ENCODE measurements at places on chromosomes 11 and 22.
A peak's percentile ranks its signal among the peaks of the same experiment; 100 is the strongest.

DNA sequence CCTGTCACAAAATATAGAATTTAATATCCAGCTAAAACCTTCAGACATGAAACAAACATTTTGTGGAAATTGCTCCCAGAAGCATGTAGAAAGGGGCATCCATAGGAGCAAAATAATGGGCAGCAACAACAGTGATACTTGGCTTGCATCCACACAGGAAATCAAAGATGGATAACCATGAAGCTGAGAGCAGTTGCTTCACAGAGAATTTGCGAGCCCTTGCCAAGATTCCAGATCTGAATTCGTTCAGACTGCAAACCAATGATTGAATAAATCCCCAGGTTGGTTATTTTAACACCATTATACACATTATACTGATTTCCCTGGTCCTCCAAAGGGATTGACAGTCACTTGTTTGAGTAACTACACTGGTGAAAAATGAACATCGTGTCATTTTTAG, 15.6 kb upstream of the OR51L1 start:
- no peak for DNase-seq

GRCh38 chr11:102110761-102111010, 439 bp downstream of the YAP1 start:
- no peak for DNase-seq

- no peak for DNase-seq
Observed at GRCh38 chr11:15692739-15693138, 578.0 kb downstream of the INSC start.

- peak; percentile 33 for DNase-seq
Observed at GRCh38 chr11:11036848-11037732, 179.2 kb upstream of the ZBED5 start.

- DNase-seq = no peak
Observed at GRCh38 chr11:113313601-113314000, 782 bp upstream of the TTC12 start.

DNA sequence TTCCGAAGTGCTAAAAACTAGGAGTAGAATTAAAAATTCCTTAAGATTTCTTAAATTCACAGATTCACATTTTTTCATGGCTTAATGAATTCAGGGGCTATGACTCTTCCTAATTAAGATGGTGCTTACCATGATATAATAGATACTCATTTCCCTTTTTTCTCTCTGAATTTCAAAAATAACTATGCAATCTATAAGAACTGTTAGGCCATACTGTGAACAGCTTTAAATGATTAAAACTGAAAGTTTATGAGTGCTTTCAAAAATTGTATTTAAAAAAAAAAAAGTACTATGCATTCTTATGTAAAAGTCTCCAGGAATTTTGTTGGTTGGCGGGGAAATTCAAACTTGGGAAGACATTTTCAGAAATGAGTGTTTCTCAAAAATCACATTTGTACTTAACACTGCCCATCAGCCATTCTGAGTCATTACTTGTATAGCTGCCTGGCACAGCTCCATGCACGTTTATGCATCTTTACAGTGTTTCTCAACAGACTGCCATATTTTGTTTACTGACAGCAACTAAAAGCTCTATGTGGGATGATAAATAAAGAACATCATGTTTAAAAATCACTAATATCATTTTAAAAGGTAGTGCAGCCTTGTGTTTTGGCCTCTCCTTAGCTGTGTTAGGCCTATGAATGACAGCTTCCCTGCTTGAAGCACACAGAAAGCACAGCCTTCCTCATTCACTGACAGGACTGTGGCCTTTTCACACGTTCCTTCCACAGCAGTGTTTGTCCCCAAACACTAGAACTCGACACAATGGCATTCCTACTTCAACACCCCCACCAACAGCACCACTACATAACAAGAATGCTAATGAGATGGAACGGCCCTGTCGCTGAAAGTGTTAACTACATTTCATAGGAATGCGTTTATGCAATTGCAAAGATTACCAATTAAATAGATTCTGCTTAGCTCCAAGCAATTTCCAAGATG, 131.4 kb downstream of the DCDC1 start:
- DNase-seq = no peak

DNA sequence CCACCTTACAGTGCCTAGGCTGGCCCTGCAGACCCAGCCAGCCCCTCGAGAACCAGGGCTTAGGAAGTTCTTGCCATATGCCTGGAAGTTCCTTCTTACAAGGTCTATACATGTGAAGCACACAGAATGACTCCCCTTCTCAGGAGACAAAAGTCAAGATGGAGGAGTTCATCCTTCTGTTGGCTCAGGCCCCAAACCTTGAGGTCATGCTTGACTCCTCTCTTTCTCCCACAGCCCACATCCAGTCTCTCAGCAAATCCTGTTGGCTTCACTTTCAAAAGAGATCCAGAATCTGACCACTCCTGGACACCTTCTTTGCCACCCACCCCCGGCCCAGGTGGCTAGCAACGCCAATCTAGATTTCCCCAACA, 1.7 kb upstream of the CD248 start:
- no peak for DNase-seq

- DNase-seq = no peak
Observed at GRCh38 chr22:47547881-47548650, 785.6 kb downstream of the TBC1D22A start.

DNA sequence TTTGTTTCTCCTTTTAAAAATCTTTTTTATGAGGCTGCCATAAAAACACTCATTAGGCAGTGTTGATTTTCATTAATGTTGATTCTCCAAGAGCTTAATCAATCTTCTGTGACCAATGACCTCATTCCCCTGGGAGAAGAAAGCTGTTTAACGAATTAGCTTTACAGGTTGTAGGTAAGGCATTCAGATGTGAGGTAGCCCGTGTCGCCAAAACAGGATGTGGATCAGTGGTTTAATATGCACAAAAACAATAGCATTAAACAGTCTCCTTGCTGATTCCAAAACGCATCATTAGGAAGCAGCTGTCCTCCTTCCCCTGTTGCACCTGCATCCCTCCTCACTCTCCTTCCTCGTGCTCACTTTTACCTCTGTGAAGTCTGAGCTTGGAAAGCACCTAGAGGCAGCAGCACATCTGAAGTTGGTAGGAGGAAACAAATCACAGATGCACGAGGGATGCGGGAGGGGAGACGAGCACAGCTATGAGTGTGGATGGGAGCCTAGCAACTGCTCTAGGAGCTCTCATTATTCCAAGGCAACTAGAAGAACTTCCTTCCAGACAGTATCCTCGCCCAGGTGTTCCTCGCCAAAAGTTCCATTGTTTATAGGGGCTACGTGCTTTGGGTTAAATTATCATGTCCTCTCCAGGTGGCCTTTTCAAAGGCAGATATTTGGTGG, 179.4 kb upstream of the SNX19 start:
- no peak for DNase-seq

GRCh38 chr22:38865201-38866023, 6.6 kb downstream of the CBX6 start:
- DNase-seq = no peak

GRCh38 chr11:85123752-85124231, 503.4 kb downstream of the DLG2 start:
- DNase-seq = no peak

- no peak for DNase-seq
Observed at GRCh38 chr11:2448661-2449547, 4.1 kb downstream of the KCNQ1 start.

GRCh38 chr22:45638197-45638596, 33.4 kb upstream of the ATXN10 start:
- no peak for DNase-seq

GRCh38 chr11:129785383-129786111, 30.1 kb upstream of the TMEM45B start:
- DNase-seq = no peak

GRCh38 chr22:24103301-24103700, 78.0 kb upstream of the SUSD2 start:
- no peak for DNase-seq

- DNase-seq = no peak
Observed at GRCh38 chr11:2091786-2092463, 47.3 kb downstream of the IGF2 start.

- DNase-seq = no peak
Observed at GRCh38 chr11:75809991-75810390, 5.0 kb upstream of the UVRAG start.

GRCh38 chr11:12111549-12112520, 1.4 kb downstream of the MICAL2 start:
- no peak for DNase-seq

DNA sequence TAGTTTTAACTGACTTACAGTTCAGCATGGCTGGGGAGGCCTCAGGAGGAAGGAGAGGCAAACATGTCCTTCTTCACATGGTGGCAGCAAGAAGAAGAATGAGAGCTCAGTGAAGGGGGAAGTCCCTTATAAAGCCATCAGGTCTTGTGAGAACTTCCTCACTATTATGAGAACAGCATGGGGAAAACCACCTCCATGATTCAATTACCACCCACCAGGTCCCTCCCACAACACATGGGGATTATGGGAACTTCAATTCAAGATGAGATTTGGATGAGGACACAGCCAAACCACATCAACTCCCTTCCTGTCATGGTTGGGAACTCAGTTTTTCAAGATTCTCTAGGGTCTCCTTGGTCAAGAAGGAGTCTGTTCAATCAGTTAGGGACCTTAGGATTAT, 432.9 kb upstream of the CNTN5 start:
- no peak for DNase-seq

GRCh38 chr11:100098560-100098959, 588.5 kb upstream of the ARHGAP42 start:
- DNase-seq = no peak

GRCh38 chr11:99822846-99823565, 802.3 kb downstream of the CNTN5 start:
- DNase-seq = no peak

GRCh38 chr11:58907780-58908179, 31.5 kb upstream of the GLYATL1 start:
- no peak for DNase-seq

GRCh38 chr11:90774727-90775566, 552.1 kb upstream of the CHORDC1 start:
- no peak for DNase-seq

GRCh38 chr11:127395034-127395433, 394.5 kb upstream of the KIRREL3 start:
- no peak for DNase-seq

GRCh38 chr11:65546217-65546958, 11.8 kb downstream of the LTBP3 start:
- DNase-seq = peak; percentile 76

GRCh38 chr11:134349802-134350355, 18.1 kb downstream of the GLB1L2 start:
- no peak for DNase-seq

DNA sequence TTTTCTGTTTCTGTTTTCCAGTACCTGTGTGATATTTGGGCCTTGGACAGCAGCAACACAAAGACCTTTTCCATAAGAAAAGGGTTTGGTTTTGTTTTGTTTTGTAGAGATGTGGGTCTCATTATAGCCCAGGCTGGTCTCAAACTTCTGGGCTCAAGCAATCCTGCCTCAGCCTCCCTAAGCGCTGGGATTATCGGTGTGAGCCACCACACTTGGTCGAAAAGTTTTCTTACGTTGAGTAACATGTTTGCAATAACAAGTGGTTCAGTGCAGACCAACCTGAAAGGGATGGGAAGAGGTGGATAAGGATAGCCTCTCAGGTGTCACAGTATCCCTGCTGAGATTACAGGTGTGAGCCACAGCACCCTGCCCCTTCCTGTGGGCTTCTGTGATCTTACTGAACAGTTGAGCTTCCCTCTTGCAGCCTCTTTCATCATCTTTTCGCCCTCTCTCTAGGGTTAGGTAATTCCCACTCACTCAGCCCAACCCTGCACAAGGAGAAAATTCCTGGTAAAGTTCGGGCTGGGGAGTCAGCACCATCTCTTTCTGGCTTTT, 3.5 kb upstream of the MRPL48 start:
- peak; percentile 76 for DNase-seq

Data from NCI-H2107 (cell line).